T follicular helper cell (primary cell): ENCODE measurements at places on chromosomes 1 and 21.
A peak's percentile ranks its signal among the peaks of the same experiment; 100 is the strongest.

- no peak for DNase-seq
These were observed 877.7 kb downstream of the MRPL39 start for GRCh38 chr21:24729568-24729967.

DNA sequence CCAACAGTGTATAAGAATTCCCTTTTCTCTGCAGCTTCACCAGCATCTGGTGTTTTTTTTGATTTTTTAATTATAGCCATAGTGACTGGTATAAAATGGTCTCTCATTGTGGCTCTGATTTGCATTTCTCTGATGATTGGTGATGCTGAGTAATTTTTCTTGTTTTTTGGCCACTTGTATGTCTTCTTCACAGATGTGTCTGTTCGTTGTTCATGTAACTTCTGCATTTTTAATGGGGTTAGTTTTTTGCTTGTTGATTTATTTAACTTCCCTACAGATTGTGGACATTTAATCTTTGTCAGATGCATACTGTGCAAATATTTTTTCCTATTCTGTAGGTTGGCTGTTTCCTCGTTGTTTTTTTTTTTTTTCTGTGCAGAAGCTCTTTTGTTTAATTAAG lies 20.5 kb upstream of the OR2L5 start:
- no peak for DNase-seq

DNA sequence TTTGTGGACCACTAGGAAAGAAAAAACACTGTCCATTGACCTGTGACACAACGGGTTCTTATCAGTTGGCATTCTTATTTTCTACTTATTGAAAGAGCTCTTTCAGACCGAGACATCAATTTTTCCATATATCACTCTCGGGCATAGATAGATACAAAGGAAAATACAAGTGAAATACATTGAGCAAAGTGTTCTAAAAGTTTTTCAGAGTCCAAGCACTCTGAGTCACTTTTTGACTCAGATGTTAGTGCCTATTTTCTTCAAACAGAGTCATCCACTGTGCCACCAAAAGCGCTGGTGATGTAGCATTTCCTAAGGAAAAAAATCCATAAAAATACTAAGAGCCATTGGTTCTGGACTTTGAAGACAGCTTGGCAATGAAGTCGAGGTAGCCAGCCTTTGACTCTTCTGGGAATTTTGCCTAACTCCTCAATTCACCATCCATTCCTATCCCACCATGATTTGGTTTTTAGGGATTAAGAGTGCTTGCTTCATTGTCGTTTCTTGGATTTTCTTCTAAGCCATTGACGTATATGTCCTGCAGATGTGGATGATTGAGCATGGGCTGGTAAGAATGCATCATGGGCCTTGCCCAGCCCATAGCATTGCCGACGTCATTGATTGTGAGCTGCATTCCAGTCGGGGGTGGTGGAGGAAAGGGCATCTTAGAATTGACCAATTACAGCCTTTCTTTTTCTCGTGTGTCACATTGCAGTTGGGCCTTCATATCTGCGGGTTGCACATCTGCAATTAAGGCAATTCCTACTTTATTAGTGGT lies 10.6 kb downstream of the GALNT2 start:
- DNase-seq, result no peak

- no peak for DNase-seq
These were observed 95.9 kb downstream of the LRIG2 start for GRCh38 chr1:113168946-113169345.

- no peak for DNase-seq
These were observed 623 bp downstream of the CAPN2 start for GRCh38 chr1:223712850-223713474.

GRCh38 chr1:153693466-153693865 lies 15.0 kb downstream of the NPR1 start:
- DNase-seq, result no peak

DNA sequence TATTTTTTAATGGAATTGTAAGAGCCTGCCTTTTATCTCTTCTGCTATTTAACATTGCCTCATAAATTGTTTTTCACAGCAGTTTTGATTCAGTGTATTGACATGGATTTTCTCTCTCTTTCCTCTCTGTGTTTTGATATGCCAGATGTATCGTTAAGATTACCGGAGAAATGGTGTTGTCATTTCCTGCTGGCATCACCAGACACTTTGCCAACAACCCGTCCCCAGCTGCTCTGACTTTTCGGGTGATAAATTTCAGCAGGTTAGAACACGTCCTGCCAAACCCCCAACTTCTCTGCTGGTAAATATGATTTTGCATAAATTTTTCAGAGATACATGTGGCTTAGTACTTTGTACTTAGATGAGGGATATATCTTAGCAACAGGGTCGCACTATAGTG lies 23.1 kb upstream of the DYNLT5 start:
- DNase-seq, result peak; percentile 3

GRCh38 chr1:117895482-117896114 lies 33.8 kb downstream of the GDAP2 start:
- peak; percentile 36 for DNase-seq

- DNase-seq, result no peak
These were observed 770 bp downstream of the NTNG1 start for GRCh38 chr1:107141491-107142126.

GRCh38 chr21:15439726-15440125 lies 290.1 kb upstream of the USP25 start:
- DNase-seq, result no peak

DNA sequence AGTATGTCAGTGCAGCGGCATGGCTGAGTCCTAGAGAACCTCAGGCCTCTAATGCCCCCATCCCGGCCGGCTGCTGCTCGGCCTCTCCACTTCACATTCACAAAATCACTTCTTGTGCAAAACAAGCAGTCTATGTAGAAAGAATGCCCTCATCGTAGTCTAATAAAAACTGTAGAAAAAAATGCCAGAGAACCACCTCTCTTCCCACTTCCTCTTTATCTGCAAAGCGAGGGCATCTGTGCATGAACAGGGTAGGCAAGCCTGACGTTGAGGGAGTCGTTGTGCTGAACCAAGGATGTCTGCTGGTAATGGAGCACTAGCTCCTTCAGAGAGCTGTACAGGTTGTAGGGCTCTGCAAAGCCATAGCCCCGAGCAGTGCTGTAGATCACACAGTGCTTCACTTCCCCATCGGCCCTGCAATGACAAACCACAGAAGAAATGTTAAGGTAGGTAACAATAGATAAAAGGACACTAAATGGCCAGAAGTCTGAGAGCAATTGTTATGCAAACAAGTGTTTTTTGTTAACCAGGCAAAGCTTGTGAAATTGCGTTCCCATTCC lies 88.9 kb downstream of the PIK3R3 start:
- DNase-seq, result no peak

- no peak for DNase-seq
These were observed 3.1 kb downstream of the MORN1 start for GRCh38 chr1:2388004-2388913.

DNA sequence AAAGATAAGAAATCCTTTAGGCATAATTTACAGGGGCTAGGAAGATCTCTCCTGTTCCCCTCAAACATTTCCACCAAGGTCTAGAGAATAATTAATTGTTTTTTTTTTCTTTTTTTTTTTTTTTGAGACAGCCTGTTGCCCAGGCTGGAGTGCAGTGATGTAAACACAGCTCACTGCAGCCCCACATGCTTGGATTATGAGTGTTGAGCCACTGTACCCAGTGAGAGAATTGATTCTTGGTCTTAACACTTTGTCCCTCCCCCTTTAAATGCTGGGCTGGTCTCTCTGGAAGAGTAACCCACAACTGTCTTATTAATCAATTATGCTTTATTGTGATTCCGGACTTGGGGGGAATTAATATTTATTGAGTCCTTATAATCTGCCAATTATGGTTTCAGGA lies 33.4 kb downstream of the ATF3 start:
- DNase-seq, result no peak

DNA sequence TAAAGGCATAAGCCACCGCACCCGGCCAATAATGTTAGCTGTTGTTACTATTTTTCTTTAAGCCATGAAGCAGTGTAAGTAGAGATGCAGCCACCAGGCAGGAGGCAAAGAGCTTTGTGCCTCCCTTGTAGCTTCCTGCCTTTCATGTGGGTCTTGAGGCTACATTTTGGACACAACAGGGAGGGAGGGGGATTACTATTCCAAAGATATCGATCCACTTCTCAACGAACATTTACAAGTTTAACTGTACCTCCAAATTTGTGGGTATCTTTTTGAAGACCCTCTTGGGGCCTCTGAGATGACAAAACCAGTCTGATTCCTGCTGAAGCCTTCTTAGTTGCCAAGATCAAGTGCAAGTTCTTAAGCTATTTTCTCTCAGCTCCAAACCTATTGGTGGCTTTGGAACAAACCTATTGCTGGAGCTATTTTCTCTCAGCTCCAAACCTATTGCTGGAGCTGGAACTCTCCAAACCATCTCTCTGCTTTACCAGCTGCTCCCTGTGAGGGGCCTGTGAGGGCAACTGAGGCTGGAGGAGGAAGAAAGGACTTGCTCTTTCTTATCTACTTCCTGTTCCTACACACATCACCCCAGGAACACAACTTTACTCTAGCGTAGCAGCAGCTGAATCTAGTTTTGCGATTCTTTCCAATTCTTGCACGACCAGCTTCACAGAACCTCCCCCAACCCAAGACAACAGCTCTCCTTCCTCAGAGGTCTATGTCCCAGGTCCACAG lies 16.1 kb upstream of the RCAN3 start:
- DNase-seq, result peak; percentile 58

DNA sequence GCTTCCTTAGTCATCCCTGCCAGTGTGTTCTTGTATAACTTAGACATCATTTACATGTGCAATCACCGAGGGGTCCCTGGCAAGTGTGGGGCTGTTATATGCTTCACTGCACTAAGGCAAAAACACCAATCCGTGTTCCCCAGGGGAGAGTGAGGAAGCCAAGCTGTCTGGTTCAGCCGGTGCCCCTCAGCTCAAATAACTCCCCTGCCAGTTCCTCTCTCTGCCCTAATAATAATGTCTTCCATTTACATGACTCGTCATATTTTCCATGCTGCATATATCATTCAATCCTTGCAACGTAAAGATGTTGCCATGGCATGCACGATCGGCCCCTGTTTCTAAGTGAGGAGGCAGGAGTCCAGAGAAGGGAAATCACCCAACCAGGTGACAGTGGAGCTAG lies 24.4 kb upstream of the NDC1 start:
- DNase-seq, result no peak

DNA sequence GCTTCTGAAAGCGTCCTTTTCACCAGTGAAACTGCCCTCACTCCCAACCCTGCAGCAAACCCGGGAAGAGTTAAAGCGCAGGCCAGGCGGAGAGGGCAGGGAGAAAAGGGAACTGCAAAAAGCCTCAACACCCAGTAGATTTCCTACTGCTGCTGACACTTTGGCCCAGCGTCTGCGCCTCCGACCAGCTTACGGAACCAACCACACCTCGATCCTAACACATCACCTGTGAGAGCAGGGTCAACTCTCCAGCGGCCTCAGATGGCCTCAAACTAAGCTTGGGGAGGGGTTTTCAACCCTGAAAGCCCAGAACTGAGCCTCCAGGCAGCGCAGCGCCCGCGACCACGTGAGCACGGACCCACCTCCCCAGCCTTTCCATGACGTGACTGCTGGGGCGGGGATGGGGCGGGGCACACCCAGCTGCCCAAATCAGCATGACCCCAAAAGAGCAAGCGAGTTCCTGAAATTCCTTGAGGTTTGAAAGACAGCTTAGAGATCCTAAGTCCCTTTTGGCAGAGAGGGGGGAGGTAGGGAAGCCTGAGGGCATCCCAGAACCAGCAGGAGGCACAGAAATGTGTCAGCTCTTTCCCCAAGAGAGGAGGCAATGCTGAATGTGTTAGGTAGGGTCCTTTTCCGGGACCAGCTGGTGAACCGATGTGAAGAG lies 59.1 kb downstream of the ITPKB start:
- peak; percentile 79 for DNase-seq

- no peak for DNase-seq
These were observed 161.8 kb downstream of the NFIA start for GRCh38 chr1:61244114-61244513.

DNA sequence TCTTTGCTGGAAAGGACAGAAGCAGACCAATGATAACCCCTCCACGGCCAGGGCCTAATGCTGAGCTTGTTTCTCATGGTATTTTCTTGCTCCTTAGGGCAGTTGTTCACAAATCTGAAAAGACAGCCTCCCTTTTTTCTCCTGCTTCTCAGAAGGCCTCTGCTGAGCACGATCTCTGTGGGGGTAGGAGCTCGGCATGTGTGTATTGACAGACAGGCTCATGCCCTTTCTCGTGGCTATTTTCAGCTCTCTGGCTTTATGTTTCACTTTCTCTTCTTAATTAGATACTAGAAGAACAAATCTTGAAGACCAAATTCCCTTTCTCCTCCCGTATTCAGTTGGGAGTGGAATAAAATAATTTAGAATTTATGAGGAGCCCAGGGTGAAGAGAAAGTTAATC lies 768 bp upstream of the RIIAD1 start:
- DNase-seq, result no peak

DNA sequence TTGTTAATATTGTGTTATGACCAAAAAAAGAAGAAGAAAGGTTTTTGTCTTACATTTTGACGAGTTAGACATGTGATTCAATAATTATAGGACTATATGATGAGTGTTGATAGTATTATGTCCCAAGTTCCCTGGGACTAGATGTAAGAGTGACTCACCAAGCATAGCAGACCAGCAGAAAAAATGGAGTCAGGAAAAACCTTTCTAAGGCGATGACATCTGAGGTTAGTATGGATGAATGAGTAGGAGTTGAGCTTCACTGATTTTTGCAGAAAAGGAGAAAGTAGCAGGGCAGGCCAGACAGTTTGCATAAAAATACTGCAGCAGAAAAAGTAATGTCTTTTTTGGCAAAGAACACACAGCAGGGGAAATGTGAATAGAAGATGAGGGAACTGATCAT lies 1041.3 kb upstream of the ADGRL4 start:
- DNase-seq, result no peak

DNA sequence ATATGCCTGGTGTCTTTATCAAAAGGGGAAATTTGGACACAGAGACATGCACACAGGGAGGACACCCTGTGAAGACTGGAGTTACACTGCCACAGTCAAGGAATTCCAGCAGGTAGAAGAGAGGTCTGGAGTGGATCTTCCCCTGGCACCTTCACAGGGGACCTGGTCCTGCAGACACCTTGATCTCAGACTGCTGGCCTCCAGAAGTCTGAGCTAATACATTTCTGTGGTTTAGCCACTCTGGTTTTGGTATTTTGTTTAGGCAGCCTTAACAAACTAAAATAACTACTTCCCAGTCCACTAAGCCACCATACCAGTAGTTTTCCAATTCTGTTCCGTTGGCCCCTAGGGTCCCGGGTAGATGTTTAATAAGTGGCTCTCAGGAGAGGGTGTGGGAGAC lies 164.7 kb downstream of the SETD4 start:
- no peak for DNase-seq

- no peak for DNase-seq
These were observed 71.4 kb downstream of the AGPAT3 start for GRCh38 chr21:43936247-43936967.

- DNase-seq, result no peak
These were observed 51.6 kb downstream of the ZMYM4 start for GRCh38 chr1:35319988-35320713.

DNA sequence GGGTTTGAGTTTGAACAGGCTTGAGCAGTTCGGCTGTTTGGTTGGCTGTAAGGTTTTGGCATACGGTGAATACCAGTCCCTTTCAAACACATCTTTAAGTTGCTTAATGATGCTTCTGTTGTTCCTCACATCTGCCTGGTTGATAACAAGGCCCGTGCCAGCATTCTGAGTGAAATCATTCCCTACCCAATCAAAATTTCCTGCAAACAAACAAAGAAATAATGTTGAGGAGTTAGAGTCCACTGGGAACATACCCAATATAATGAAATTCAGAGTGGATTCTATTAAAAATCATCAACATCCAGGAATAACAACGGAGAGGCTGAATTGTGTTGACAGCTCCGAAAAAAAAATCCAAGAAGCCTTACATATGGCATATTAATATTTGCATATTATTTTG lies 91.0 kb upstream of the MAP1LC3C start:
- DNase-seq, result no peak
